ENCODE measurements at places on chromosomes 12 and 14.

DNA sequence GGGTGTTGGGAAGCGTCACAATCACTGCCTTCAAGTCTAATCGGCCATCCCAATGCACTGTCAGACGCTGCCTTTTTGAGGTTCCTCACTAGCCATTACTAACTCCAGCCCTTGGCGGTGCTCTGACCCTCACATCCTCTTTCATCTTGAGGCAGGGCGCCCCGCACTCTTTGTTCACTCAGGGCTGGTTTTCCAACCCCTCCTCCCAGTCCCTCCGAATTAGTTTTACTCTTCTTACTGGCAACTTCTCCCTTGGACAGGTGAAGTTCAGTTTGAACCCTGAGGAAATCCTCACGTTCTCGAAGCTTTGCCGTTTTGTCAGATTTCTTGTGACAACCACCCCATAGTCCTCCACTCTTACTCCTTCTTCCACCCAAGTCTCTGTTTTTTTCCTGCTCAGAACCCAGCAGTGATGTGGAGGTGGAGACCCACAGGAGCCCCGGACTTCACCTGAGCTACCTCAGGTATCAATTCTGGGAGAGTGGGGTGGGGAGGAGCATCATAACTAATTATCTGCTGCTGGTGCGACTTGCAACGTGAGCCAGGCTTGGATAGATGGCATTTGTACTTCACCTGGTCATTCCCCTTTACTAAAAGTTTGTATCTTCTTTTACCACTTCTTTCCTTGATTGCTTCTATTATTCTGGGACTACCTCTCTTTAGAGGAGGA lies 757 bp downstream of the ZC3H10 start:
- DNase-seq = no peak

DNA sequence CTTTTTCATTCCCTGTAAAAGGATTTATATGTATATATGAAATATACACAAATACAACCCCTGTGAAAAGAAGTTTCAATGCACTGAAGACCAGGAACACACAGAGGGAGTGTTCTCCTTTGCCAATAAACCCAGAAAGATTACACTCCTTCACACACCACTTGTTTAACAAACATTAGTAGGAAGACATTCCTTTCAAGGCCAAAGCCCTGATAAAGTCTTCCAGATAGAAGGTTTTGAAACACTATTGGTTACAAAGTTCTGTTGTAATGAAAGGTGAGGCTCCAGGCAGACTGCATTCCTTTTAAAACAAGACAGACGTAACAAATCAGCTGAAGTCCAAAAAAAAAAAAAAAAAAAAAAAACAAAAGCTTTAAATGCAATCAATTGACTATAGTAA lies 81.0 kb downstream of the PTPN21 start:
- DNase-seq = no peak

DNA sequence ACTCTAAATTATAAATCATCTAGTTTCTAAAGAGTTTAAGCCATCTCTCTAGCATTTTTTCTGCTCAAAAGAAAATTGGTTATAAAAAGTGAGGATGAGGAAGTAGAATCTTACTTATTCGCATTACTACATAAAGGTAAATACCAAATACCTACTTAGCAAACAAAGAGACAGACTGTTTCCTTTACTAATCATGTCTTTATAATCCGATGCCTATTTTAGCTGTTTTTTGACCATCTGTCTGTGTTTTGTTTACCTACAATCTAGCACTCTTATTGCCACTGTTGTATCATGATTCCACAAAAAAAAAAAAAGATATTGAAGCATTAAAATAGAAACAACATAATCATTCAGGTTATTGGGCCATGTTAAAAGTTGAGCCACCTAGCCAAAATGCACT lies 396.2 kb downstream of the PAWR start:
- DNase-seq = no peak

GRCh38 chr12:95463050-95463449 lies 10.9 kb upstream of the METAP2 start:
- DNase-seq = no peak

DNA sequence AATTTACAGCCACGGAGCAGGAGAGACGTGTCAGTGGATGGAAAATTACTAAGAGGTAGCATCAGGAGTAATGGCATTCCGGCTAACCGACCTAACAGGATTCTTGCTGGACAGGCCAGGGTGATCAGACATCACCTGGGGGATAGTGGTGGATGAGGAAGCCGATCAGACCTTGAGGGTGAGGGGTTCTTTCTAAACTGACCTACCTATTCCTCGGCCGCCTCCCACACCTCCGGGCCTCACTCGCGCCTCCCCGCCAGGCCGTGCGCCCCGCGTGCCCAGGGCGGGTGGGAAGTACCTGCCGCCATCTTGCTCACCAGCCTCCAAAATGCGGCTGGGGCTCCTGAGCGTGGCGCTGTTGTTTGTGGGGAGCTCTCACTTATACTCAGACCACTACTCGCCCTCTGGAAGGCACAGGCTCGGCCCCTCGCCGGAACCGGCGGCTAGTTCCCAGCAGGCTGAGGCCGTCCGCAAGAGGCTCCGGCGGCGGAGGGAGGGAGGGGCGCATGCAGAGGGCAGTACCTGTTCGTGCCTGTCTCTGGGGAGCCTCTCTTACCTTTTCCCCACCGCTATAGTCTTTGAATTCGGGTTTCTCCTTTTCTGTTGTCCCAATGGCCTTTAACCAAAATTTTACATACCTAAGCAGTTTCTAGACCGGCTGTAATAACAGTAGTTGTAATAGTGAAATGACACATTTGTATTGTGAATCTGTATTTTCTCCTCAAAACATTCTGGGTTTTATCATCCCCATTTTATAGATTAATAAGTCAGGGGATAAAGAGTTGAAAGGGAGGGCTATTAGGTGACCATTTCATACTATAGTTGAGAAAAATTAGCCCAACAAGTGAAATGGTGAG lies at the start of gene TMPRSS12:
Gene TMPRSS12, plus strand, starts transcription at position 290 of the 857 bp plus-strand sequence. Its CDS starts 39 bp downstream, at position 329.
- no peak for DNase-seq

- DNase-seq = no peak
These were observed 90.0 kb upstream of the SLC38A4 start for GRCh38 chr12:46915836-46916235.

GRCh38 chr12:3398196-3398789 lies 92.7 kb upstream of the PRMT8 start:
- DNase-seq = no peak

DNA sequence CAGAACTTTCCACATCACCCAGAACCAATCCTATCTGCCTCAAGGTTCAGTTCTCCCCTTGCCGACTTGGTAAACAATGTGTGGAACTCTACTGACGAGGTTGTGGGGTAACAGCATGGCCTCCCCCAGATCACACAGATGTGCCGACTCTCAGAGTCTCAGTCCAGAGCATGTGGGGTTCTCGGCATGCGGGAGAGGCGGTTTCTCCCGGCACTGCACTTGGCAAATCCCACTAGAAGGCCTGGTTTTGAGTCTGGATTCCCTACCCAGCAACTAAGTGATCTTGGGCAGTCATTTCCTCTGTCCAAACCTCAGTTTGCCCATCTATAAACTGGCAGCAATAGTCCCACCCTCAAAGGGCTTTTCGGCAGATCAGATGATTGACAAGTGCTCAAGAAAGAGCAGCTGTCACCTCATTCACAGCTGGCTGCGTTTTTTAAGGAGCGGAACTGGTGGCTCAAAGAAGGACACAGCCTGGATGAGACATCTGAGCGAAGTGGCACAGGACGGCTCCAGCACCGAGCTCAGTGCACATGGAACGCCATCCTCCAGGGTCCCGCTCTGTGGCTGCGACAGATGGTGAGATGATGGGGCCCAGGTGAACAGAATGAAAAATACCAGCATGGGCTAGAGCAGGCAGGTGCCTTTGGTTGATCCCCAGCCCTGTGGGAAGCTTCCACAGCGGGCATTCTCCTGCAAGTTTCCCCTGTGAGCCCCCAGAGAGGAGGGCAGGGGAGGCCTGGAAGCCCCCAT lies 7.3 kb downstream of the TESC start:
- no peak for DNase-seq

DNA sequence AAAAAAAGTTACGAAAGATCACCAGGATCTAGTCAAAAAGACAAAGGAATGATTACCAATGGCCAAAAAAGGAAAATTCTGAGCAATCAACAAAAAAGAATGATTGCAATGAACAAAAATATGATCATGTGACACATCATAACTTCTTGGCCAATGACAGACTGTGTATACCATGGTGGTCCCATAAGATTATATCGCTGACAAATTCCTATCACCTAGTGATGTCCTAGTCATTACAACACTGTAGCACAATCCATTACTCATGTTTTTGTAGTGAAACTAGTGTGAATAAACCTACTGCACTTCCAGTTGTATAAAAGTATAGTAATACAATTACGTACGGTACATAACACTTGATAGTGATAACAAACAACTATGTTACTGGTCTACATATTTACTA lies 12.3 kb downstream of the SEL1L start:
- no peak for DNase-seq

DNA sequence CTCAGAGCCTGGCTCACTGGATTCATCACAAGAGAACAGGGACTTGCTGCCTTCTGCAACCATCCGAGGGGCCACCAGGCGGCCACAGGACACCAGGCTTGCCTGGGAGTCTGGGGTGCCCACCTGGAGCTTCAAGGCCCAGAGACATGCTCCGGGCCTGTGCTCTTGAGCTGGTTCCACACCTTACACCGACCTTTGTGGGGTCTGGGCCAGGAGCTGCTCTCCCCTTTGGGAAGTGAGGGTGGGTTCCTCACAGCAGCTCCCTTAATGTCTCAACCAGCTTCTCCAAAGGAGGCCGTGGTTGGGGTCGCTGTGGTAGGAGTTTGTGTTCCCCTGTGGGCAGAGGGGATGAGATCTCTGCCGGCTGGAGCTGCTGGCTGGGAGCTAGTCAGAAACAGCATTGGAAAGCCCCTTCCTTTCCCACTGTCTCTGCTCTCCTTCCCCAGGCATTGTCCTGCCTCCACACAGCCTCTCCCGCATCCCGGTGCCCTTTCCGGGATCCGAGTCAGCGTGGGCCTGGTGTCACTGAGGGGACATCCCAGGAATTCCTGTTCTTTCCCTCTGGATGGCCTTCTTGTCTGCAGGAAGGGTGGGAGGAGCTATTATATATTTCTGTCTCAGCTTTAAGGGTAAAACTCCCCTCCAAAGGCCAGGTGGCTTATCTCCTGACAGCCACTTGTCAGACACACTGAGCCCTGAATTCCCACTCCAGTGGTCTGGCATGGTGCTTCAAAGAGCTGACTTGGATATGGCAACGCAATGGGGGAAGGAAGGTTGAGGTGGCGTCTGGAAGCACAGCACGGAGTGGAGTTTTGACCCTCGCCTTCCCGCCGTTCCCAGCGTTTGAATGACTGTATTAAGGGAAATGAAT lies 5.1 kb upstream of the PAPLN start:
- no peak for DNase-seq

DNA sequence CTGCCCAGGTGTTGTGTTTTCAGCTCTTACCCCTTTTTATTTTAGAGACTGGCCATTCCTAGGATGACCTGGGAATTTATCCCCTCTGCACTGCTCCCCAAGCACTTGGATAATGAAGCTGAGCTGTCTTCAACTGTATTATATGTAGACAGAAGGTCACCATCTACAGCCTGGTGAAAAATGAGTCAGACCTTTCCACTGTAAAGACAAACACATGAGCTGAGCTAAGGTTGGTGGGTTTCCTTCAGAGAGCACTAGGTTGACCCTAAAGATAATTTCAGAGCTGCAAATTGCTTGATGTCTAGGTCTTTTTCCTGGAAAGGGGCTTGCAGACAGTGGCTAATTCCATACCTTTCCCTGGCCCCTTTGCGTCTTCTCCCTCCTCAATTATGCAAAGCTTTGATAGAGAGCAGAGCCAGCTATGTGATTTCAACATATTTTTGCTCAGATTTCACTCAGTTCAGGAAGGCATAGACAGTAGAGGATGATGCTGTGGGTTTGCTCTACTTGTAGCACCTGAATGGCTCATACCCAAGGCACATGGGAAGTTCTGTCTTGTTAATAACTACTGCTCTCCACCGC lies 9.2 kb upstream of the IKZF4 start:
- no peak for DNase-seq

GRCh38 chr12:125954362-125954761 lies 889.1 kb downstream of the AACS start:
- DNase-seq = no peak

DNA sequence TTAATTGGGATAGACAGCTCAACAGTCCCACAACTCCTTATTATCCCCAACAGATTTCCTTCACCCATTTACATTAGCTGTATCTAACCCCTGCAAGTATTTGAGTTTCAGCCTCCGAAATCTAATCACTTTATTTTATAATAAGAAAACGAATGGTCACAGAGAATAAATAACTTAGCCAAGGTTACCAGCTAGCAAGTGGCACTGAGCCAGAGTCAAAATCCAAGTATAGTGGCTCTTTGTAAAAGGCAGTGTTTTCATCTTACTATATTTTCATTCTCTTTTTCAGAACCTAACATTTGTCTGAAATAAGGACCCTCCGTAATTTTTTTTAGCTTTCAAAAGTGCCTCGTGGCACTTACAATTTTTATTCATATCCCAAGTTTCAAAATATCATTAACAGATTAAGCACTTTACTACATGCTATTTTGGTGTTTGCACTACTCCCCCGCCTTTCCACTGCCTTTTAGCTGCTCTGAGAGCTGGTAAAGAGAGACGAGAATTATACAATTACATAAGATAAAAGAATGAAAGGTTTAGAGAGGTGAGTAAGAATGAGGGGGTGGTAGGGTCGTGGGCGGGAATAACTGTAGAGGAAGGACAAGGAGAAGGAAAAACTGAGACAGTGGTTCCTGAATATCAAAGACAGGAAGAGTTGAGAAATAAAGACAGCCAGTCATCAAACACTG lies 3.7 kb upstream of the USP15 start:
- DNase-seq = no peak

- no peak for DNase-seq
These were observed 62.7 kb downstream of the ERC1 start for GRCh38 chr12:1053690-1054089.

DNA sequence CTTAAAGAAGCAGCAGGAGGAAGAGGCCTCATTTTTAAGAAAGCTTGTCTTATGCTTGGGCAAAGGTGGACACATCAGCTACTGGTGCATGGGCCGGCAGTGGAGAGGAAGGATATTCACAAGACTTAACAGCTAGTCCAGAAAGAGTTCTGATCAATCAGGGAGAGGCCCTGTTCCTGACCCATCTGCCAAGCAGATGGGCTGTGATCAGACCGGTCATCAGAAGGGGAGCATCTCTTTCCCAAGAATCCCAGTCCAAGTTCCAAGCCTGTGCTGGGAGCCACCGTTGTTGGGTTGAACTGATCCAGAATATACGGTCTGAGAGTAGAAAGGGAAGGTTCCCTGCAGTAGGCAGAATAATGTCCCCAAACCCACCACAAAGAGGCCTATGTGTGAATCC lies 32.7 kb upstream of the SOCS2 start:
- DNase-seq = no peak

GRCh38 chr12:56476972-56477432 lies 8.6 kb downstream of the SPRYD4 start:
- DNase-seq = no peak

- peak; percentile 19 for DNase-seq
These were observed 139.2 kb downstream of the KIF26A start for GRCh38 chr14:104277416-104278213.

- no peak for DNase-seq
These were observed 64.7 kb downstream of the VCPKMT start for GRCh38 chr14:50051706-50052105.

- DNase-seq = no peak
These were observed 97.4 kb upstream of the ATF7IP start for GRCh38 chr12:14268120-14268515.
